Skeletal muscle cell (primary cell): ENCODE measurements at places on chromosomes 1 and 21.
A peak's percentile ranks its signal among the peaks of the same experiment; 100 is the strongest.

- DNase-seq, result peak; percentile 69
These were observed 1016.1 kb downstream of the KCNT2 start for GRCh38 chr1:195591917-195592672.

GRCh38 chr1:110102081-110102480 lies 10.2 kb upstream of the UBL4B start:
- DNase-seq, result no peak

DNA sequence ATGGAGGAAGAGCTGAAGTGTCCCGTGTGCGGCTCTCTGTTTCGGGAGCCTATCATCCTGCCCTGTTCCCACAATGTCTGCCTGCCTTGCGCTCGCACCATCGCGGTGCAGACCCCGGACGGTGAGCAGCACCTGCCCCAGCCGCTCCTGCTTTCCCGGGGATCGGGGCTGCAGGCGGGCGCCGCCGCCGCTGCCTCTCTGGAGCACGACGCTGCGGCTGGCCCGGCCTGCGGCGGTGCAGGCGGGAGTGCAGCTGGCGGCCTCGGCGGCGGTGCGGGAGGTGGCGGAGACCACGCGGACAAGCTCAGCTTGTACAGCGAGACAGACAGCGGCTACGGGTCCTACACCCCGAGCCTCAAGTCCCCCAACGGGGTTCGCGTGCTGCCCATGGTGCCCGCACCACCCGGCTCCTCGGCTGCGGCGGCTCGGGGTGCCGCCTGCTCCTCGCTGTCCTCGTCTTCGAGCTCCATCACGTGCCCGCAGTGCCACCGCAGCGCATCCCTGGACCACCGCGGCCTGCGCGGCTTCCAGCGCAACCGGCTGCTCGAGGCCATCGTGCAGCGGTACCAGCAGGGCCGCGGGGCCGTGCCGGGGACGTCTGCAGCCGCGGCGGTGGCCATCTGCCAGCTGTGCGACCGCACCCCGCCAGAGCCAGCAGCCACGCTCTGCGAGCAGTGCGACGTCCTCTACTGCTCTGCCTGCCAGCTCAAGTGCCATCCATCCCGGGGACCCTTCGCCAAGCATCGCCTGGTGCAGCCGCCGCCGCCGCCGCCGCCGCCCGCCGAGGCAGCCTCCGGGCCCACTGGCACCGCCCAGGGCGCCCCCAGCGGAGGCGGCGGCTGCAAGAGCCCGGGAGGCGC lies 1.3 kb downstream of the TRIM67 start:
- DNase-seq, result no peak

DNA sequence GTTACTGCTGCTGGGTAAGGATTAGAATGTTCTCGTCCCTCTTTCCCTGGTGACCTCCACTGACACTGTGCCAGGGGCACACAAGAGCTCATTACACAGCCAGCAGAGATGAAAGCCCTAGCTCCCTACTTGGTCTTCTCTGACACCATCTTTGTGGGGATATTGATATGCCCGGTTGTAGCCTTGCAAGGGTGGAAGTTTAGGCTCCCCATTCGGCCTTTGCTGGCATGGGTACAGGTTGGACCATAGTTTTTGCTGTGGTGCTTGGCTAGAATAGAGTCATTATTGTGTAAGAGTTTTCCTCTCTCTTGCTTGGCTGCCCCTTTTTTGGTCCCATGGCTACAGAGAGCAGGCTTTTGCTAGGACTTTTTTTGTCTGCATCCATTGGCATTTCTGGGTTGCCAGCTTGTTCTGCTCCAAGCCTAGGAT lies 12.3 kb downstream of the RAB4A start:
- no peak for DNase-seq

GRCh38 chr1:203101813-203102634 lies 16.2 kb upstream of the MYOG start:
- DNase-seq, result no peak

DNA sequence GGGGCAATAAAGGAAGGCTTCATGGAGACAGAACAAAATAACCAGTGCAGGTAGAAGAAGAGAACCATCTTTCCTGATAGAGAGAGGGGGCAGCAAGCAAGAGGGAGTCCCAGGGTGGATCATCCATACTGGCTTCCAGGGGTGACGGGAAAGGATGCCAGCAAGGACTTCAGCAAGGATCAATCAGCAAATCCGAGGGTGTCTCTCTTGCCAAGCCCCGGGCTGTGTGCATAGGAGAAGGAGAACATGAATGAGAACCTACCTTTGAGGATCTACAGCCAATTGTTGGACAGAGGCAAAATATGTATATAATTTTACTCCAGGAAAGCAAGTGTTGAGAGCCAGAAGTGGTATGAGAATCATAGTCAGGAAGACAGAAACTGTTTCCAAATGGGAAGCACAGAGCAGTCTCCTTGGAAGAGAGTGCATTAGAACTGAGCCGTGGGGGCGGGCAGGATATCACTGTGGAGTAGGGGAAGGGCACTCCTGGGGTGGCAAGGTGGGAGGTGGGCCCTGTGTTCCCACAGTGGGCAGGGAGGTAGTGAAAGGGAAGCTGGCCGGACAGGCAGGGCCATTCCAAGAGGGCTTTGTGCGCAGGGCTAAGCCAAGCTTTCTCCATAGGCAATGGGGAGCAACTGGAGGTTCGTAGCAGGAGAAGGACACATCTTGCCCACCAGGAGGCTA lies 1.1 kb upstream of the S100A9 start:
- no peak for DNase-seq

DNA sequence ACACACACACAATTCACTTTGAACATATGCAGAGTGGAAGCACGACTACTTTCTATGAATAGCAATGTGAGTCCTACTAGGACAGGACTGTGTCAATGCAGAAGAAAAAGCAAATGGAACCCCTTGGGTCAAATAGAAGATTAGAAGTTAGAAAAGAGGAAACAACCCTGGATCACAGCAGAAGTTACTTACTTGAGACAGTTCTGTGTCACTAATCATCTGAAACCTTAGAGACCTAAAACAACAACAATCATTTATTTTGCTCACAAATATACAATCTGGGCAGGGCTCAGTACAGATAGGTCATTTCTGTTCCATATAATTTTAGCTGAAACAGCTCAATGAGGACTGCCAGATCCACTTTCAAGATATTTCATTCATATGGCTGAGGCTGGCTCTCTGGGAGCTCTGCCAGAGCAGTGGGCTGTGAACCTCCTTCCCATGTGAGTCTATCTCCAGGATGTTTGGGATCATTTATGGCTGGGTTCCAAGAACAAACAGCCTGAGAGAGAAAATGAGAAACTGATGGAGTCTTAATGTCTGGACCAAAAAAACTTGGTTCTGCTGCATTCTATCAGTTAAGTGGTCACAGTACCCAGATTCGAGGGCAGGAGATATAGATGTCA lies 42.5 kb upstream of the IL10 start:
- peak; percentile 71 for DNase-seq

DNA sequence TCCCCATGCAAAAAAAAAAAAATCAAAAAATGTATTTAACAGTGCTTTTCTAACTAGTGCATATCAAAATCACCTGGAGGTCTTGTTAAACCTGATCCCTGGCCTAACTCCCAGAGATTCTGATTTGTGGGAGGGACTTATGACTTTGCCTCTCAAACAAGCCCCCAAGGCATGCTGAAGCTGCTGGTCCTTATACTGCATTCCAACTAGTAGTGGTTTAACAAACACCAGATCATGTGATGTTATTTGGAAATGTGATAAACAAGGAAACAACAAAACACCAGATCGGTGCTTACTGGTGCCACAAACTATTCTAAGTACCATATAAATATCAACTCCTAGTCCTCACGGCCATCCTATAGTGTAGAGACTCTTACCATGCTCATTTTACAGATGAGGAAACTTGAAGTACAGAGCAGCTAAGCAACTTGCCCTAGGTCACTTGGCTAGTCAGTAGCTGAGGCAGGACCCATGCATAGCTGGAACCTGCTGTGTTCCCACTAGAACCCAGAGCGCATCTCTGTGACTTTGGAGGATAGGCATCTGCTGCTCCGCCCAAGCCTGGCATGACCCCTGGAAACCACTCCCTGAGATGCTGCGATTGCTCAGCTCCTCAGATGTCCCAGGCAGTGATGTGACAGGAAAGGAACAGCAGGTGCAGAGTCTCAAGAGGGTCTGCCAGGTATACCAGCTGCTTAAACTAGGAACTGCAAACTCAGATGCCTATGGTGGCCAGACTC lies 38.1 kb downstream of the SOX13 start:
- no peak for DNase-seq

DNA sequence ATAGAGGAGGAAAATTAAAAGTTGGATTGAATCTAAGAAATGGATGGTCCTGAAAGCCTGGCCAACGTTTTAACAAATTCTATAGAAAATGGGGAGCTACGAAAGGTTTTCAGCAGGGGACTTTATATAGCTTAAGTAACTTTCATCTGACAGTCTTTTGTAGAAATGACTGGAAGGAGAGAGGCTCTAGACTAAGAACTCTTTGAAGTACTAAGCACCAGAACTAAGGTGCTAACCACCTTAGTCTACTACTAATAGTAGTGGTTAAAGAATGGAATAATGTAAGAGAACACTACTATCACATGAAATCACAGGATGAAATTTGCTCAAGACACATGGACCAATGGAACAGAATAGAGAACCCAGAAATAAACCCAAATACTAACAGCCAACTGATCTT lies 126.1 kb downstream of the DENND1B start:
- no peak for DNase-seq

DNA sequence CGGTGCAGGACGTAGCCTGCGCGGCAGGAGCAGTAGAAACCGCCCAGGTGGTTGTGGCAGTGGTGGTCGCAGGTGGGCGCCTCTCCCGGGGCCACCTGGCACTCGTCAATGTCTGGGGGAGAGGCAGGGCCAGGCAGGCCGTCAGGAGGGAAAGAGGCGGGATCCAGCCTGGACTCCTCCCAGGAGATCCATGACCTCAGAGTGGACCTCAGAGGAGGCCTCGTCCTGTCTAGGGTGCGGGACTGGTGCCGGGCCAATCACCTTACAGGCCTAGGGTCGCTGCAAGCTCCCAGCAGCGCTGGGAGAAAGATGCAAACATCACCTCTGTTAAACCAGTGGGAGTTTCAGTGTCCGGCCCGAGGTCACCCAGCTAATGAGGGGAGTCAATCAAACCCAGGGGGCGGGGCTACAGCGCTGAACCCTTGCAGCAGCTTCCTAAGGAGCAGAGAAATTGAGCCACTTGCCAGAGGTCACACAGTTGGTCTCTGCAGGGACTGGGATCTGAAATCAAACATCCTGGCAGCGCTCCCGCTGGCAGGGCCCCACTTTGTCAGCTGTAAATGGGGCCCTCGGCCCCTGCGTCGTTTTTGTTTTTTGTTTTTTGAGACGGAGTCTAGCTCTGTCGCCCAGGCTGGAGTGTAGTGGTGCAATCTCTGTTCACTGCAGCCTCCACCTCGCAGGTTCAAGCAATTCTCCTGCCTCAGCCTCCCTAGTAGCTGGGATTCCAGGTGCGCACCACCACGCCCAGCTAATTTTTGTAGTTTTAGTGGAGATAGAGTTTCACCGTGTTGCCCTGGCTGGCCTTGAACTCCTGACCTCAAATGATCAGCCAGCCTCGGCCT lies 1.4 kb downstream of the MASP2 start:
- DNase-seq, result no peak

DNA sequence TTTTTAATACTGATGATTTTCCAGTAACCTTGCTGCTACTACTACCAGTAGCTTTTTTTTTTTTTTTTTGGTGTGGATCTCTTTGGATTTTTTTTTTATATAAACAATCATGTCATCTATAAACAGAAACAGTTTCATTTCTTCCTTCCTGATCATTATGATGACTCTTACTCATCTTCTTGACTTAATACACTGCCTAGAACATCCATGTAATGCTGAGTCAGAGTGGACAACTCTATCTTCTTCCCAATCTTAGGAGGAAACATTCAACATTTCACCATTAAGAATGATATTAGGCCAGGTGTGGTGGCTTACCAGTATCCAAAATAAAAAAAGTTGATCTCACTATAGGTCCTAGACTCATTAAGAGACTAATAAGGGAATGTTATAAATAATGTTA lies 69.1 kb downstream of the RUSC1 start:
- no peak for DNase-seq

- DNase-seq, result no peak
These were observed 182.7 kb downstream of the AJAP1 start for GRCh38 chr1:4837031-4837600.

- peak; percentile 90 for DNase-seq
These were observed 5.8 kb downstream of the INKA2 start for GRCh38 chr1:111733183-111733991.

DNA sequence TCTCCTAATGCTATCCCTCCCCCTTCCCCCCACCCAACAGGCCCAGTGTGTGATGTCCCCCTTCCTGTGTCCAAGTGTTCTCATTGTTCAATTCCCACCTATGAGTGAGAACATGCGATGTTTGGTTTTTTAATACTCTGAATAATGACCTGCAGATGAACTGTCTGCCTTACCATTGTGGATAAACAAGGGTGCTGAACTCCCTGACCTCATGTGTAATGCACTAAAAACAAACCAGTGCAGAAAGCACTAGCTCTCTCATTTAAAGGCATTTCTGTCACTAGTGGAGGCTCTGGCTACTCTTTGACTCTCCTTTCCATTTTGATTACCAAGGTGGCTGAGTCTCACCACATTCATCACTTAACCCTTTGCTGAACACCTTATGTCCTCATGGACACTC lies 23.1 kb upstream of the TRAF3IP3 start:
- DNase-seq, result no peak

GRCh38 chr1:3352299-3352951 lies 102.0 kb upstream of the ARHGEF16 start:
- peak; percentile 79 for DNase-seq

GRCh38 chr1:83999316-83999819 lies 436 bp upstream of the TTLL7 start:
- DNase-seq, result peak; percentile 25

GRCh38 chr21:35335951-35336446 lies 286.9 kb upstream of the RUNX1 start:
- no peak for DNase-seq

DNA sequence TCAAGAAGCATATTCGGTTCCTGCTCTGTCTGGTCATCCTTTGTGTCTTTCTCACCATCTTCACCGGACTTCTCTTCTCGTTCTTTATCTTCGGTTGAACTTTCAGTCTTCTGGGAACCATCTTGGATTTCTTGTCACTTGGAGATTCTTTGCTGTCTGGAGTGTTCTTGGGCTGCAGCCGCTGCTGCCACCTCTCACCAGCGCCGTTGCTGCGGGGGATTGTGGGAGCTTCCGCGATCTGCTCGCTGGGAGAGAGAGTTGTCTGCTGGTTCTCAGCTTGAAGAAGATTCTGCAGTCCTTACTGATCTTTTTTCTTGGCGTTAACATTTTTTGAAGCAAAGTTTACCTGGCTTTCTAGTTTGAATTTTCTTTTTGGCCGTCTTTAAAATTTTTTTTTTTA lies 1165.2 kb upstream of the PRMT6 start:
- no peak for DNase-seq

DNA sequence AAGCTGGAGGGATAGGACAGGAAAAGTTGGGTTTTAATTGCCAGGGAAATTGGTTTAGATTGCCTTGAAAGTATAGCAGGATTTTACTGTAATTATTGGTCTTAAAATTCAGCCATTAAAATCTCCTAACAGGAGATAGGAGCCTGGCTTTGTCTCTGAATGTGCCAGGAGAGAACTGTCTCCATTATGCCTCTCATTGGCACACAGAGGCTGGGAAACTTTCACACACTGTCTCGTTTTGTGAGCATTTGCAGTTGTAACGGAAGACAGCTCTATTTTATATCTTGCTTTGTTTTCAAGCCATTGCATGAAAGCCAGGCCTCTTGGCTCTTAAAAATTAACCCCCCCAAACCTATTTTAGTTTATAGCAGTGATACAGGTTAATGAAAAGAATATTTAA lies 12.5 kb downstream of the DNAJC6 start:
- DNase-seq, result no peak
